ENCODE measurements at places on chromosomes 4 and X.

DNA sequence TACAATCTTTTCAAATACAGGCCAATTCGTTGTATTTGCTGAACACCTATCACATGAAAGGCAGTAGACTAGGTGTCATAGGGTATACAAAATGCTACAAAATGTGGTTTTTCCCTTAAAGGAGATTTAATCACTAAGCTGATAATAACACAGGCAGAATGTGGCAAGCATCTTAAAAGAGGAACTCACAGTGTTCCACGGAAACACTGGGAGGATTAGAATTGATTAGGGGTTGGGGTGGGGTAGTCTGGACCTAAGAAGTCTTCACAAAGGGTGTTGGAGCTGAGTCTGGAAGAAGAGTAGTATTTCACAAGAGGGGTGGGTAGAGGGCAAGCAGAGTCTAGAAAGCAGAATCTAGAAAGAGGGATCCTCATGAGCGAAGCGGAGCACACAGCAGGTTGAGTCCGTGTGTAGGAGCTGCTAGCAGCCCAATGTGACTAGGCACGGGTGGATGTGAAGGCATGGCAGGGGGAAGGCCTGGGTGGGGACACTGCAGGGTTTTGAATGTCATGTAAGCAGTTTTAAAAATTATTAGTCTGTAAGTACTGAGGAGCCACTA lies 123.6 kb downstream of the MGST2 start:
- no peak for DNase-seq

DNA sequence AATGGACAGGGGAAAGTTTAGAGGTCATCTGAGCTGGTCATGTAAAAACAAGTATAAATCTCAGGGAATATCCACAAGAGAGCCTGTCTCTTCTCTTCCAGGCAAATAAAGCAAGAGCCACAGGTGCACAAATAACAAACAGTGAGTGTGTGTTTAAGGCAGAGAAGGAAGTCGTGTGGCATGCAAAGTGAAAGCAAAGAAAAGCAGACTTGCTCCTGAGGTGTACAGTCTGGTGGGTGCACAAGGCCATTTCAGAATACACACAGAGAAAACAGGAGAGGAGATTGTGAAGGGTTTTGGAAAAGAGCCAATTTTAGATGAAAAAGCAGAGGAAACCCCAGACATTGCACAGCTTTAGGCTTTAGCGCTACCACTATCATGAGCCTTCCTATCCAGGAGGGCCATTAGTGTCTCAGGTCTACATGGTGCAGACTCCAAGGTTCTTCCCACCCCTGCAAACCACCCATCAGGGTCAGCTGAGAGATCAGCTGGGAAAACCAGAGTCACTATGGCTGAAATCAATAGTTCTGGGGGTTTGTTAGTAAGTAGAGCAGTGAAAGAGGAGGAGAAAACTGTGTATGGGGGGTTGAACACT lies 355.8 kb downstream of the KLHL4 start:
- DNase-seq, result no peak

DNA sequence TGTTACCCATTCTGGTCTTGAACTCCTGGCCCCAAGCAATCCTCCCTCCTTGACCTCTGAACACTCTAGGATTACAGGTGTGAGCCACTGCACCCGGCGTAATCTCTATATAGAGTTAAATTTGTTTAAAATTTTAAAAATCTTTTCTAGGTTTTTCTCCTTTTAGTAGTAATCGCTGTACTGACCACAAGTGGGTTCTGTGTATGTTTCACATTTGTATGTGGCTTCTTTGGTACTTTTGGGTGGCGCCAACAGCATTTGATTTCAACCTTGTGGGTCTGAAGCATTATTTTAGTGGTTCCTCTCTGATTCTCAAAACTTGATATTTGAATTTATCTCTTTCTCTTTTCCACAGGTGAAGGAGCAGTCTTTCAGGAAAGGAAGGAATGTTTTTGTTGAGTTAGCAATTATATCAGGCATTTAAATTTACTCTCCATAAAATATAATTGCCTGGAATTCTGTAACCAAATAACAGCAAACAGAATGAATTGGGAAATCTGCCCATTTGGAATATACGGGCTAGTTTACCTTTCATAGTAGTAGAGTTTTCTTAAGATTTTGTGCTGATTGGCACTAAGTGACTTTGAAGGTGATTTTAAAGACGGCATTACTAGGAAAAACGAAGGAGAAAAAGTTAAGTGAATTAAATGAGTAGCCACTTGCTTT lies 29.5 kb downstream of the ARHGAP10 start:
- DNase-seq, result no peak

- peak; percentile 56 for DNase-seq
Measured at GRCh38 chr4:3442959-3443749, 1.4 kb downstream of the HGFAC start.

DNA sequence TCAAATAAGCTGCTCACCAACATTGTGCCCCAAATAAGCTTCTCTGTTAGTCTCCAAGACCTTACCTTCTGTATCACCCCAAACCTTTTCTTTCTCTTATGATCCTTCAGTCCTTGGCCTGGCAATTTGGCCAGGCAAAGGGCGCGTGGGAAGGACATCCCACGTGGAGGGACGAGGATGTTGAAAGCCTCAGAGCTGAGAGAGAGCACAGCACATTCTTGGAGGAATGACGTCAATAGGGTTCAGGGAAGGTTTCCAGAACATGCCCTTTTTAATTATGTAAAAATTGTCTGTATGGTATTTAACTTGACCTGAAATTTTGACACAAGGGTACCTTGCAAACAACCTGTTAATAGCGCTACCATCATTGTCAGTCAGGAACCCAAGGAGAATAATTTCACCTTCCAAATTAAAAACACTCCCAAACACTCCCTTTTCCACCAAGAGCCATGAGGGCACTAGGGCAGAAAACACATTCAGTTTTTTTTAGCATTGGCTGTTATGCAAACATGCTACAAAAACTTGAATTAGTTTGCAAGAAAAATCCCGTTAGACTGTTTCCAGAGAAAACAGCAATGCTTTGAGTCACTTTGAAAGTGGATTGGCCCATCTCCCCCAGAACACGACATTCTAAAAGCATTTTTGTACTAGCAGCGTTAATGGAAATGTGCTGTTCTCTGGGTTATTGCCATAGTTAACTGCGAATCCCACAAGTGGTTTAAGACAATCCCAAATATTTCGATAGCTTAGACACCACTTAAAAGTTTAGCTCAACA lies 183.2 kb upstream of the PUDP start:
- no peak for DNase-seq

DNA sequence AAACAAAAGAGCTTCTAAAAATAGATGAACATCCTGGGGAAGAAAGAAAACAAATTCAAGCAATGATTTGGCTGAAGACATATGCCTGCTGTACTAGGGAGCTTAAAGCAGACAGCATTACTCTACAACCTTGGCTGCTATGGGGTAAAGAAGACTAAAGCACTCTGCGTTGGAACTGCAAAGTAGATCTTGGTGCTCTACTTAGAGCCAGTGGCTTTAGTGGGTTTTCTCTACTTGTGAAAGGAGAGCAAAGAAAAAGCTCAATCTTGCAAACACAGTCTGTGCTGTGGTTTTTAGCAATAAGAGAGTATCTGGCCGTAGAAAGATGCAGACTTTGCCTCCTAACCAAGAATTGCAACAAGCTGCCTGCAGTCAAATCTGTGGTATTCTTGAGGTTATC lies 334.7 kb upstream of the NDST3 start:
- no peak for DNase-seq

- DNase-seq, result no peak
Measured at GRCh38 chr4:144627663-144628076, 18.3 kb upstream of the HHIP start.

DNA sequence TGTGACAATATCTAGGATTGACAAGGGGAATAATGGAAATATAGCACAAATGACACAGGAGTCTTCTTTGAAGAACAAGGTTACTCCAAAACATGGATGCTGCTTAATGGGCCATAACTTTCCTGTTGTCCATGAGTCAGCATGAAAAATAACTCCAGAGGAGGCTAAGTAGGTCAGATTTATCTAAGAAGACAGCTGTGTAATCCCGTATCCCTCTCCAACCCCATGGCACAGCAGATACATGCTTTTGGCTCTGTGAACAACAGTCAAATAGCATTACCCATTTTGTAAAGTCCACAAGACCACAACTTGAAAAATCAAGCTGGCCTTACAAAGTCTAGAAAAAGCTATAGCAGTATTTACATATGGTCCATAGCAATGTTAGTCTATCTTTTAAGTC lies 2.1 kb upstream of the TMEM131L start:
- no peak for DNase-seq

DNA sequence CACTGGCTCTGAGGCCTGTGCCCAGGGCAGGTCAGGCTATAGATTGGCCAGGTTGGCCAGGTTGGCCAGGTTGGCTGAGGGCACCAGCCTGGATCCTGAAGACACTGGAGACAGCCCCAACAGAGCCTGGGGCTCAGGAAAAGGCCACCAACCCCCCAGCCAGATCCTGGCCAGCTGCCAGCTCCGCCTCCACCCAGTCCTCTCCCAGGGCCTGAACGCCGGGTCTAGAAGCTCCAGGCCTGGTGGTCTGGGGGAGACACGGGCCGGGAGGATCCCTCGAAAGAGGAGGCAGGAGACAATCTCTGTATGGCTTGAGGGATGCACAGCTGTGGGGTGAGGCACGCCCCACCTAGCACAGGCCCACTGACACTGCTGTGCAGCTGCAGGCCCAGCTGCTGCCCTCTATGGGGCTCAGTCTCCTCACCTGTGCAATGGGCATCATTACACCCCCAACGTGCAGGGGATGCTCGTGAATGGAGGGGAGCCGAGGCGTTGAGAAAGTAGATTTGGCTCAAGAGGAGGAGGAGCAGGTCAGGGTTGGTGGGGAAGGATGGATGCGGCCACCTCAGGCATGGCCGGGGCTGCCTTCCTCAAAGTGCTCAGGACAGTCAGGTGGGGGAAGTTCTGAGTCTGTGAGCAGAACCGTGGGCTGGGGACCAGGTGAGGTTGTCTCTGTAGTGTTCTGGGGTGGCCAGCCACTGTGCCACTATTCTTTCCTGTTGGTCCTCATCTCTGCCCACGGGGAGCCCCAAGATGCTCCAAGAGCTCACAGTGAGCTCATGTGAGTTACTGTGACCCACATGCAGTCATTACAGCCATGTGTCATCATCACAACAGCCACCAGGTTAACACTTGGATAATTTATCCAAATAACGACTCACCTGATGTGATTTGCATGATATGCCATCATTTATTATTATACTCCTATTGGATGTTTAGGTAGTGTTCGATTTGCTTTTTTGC lies 10.8 kb upstream of the GAGE10 start:
- no peak for DNase-seq

DNA sequence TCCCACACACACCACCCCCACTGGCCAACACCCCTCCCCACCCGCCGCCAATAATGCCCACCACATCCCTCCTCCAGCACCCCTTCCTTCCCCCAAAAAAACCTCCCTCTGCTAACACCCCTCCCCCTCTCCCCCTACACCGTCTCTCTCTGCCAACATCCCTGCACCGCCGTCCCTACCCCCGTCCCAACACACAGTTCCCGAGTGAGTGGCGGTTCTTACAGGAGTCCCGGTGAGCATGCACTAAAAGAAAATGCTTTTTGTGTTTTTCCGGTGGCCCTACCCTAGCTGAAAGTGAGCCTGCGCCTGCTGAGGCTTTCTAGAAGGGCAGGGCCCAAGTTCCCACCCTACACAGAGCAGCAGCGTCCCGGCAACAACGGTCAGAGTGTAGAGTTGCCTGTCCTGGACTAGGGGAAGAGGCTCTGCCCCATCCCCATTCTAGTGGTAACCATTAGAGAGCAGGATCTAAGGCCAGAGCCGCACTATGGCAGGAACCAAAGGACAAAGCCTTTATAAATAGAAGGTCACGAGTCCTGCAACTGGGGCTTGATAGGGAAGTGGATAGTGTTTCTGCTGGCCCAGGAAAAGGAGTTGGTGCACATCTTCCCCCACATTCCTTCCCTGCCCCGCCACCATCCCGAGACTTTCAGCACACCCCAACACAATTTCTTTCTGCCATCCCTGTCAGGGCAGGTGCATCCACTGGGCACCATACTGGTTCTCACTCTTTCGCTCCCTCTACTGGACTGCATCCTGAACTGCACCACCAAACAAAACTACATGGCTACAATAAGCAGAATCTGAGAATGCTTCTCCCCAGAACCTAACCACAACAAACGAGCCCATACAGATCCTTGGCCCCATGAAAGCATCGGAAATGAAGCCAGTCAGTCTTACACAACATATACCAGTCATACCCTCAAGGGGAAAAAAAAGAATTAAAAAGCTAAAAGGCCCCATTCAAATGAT lies 78.1 kb upstream of the PAGE3 start:
- DNase-seq, result peak; percentile 9

GRCh38 chr4:29276150-29276549 lies 1444.0 kb upstream of the PCDH7 start:
- no peak for DNase-seq

GRCh38 chr4:48708610-48709009 lies 71.5 kb downstream of the FRYL start:
- DNase-seq, result no peak

DNA sequence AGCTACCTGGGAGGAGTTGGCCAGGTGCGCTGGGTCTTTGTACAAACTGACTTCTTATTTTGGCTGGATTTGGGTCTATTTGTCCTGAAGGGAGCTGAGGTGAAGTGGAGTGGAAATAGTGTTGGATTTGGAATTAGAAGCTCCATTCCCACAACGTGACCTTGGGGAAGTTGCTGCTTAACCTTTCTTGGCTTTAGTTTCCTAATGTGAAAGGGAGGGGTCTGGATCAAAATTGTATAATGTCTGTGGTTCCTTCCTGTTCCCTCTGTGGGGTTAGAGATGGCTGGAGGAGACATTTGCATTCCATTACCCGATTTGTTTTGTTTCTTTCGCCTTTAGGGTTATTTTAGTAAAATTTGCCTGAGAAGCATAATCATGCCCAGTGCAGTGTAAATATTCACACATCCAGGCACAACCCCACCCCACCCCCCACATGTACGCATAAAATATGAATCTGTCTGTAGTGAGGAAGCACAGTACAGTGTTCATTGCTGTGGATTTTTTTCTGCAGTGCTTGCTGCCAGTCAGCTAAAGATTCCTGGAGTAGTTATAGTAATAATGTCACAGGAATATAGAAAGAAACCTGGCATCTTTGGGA lies 21.5 kb downstream of the JADE1 start:
- no peak for DNase-seq

- no peak for DNase-seq
Measured at GRCh38 chrX:150688911-150689451, 4.2 kb upstream of the MTMR1 start.

GRCh38 chr4:6343939-6344408 lies 74.3 kb downstream of the WFS1 start:
- no peak for DNase-seq

DNA sequence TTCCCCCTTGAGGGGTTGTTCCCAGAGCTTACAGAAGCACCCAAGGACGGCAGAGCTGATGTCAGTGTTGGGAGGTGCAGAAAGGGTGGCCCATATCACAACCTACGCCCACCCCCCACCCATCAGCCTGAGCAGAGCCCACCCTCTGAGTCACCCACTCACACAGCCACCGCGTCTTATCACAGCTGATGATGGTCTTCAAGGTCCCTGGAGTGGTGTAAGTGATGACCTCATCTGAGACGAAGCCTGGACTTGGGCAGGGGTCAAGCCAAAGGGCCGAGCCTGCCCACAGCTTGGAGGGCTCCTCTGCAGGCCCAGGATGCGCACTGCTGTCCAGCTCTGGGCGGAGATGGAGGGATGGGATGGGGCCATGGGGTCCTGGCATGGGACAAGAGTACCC lies 3.0 kb upstream of the HTRA3 start:
- no peak for DNase-seq

GRCh38 chr4:118322831-118323502 lies 29.8 kb downstream of the PRSS12 start:
- no peak for DNase-seq
